Coronary artery (tissue), 2 donors: ENCODE measurements at places on chromosomes 7 and 10.

GRCh38 chr7:77830649-77831355 lies 32.2 kb downstream of the PHTF2 start:
- no peak for DNase-seq

- DNase-seq = no peak
Observed at GRCh38 chr10:3067859-3068179, 471 bp downstream of the PFKP start.

DNA sequence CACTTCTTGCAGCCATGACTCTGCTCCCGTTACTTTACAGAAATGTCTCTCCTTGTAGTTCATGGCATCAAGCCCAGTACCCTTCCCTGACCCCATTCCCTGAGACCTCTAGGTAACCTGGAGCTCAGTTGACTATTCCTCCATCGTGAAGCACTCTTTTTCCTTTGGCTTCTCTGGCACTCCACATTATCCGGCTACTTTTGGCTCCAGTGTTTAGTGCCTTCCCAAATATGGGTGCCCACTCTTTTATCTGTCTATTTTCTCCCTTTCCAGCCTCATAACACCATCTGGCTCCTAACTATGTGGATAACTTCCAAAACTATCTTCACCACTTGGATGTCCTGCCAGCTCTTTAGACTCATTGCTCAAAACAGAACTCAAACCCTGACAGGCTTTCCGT lies 744.7 kb upstream of the GALNT17 start:
- no peak for DNase-seq

DNA sequence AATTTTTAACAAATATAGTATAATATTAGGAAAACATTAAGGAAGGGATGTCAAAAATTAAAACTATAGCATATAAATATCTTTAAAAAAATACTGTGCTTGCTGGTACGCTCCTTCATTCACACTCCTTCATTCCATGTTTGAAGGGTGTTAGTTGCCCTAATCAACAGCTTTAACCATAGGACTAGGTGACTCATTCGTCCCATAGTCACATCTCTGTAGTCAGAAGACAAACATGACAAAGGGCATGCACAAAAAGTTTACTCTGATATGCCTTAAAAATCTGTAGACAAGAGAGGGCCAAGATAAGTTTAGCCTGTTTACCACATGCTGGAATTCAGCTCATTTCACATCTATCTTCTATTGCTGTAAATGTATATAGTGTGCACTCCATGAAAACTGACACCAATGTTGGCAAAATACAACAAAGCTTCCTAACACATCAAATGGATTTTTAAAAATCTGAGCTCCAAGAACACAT lies 646 bp downstream of the FAM13C start:
- DNase-seq = no peak

DNA sequence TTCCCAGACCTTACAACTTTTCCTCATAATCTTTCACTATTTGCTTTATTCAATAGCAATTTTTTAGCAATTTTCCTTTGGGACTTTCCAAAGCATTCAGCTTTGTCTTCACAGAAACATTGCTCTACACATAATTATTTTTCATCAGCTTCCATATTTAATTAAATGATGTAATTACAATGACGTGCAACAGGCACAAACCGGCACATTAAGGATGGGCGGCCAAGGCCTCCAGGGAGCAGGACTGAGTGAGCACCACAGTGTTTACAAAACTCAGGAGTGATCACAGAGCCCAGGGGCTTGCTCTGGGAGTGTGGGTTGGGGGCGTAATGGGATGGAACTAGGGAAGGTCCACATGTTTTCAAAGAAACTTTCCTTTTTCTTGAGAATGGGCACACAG lies 69.8 kb downstream of the MAD1L1 start:
- DNase-seq = no peak
